DND-41 (cell line): ENCODE measurements at places on chromosomes 1 and 21.

DNA sequence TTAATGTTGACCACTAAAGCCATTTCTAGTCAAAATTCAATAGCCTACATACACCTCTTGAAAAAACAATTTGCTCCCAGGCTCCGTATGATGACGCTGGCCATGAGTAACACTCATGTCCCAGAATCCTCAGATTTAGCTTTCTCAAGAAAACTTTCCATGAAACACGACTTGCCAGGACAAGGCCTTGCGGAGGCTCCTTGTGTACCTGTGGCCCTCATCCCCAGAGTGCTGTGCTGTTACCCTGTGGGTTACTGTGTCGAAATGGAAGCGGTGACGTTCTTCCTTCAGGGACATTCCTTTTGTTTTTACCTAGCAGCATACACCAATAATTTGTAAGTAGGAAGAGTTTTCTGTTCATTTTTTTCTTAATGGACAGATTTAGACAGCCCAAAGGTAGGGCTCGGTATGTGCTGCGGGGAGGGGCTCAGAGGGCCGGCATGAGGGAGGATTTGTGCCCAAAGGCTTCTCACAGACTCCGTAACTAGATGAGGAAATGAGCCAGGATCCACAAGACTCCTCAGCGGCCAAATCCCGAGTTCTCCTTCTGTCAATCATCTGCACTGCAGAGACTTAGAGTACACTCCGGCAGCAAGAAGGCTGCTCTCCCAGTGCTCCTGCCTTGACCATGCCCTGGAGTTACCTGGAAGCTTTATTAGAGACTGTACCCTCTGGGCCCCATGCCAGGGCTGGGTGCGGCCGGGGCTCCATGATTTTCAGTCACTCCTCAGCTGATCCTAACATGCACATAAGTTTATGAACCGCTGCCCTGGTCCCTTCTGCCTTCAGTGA is 17.8 kb downstream of the GNG12 start:
- H3K4me3 ChIP-seq, result no peak overlapping the region
- DNase-seq, result no peak
- no peaks in the 10 kb centered on the region for H3K36me3 ChIP-seq
- H3K27me3 ChIP-seq, result no peaks in the 10 kb centered on the region

DNA sequence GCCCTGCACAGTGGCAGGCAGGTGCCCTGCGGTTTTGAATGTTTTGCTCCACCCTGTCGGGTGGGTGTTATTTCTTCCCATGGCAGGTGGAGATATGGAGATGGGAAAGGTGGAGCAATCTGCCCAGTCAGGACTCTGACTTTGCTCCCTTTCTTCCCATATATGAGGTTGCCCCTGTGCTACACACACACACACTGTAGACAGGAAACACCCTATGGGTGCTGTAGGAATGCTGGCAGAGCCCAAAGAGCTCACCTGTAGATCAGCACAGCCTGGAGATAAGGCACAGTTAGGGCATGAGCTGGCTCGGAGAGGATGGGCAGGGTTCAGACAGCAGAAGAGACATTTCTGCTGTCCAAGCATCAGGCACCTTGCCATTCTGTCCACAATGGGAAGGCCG is 246.0 kb upstream of the AJAP1 start:
- H3K36me3 ChIP-seq, result no peaks in the 10 kb centered on the region
- no peak overlapping the region for H3K27ac ChIP-seq
- H3K4me1 ChIP-seq, result no peaks in the 10 kb centered on the region
- H3K4me3 ChIP-seq, result no peak overlapping the region
- no peak for DNase-seq

DNA sequence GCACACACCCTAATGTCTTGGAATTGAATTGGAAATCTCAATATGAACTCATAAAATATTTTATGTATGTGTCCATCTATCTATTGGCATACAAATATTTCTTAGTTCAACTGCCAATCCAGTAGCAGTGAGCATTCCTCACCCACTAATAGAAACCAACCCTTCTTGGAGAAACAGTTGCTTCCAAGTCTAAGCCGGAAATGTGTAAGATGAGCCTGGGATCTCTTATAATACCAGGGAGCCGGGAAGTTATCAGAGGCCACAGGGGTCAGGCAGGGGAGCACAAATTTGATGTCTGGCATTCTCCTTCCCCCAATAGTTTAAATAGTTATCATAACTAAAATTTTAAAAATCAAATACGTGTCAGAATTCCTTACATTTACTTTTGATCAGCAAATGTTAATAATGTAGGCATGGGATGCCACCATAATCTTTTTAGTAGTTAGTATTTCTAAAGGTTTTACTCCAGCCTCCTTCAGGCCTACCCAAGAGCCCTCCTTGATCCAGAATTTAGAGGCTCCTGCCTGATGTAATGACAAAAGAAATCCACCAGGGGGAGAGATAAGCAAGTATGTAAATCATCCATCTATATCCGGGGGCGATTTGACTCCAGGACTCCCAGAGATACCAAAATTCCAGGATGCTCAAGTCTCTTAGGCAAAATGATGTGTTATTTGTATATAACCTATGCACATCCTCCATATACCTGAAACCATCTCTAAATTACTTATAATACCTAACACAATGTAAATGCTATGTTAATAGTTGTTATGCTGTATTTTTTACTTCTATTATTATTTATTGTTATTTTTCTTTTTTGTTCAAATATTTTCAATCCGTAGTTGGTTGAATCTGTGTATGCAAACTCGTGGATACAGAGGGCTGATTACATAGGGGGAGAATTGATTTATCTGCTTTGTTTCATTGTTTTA is 218.7 kb upstream of the COA6 start:
- H3K27ac ChIP-seq, result peak overlapping the region; percentile 53
- H3K4me3 ChIP-seq, result no peak overlapping the region
- peaks cover 17% of the 10 kb centered on the region for H3K4me1 ChIP-seq

GRCh38 chr1:76298399-76298798 is 223.9 kb downstream of the ST6GALNAC3 start:
- H3K36me3 ChIP-seq, result no peaks in the 10 kb centered on the region
- no peaks in the 10 kb centered on the region for H3K27me3 ChIP-seq
- H3K27ac ChIP-seq, result no peak overlapping the region
- DNase-seq, result no peak
- H3K4me1 ChIP-seq, result no peaks in the 10 kb centered on the region

DNA sequence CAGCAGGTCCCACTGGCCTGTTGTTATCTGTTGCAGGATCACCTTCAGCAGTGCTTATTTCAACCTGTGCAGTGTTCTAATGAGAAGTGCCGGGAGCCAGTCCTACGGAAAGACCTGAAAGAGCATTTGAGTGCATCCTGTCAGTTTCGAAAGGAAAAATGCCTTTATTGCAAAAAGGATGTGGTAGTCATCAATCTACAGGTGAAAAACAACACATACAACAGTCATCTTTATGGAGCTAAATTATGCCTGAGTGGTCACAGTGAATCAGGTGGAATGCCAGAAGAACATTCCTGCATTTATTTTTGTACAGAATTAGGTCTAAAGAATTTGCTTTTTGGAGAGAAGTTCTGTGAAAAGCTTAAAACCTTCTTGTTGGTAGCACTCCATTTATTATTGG is 33.2 kb downstream of the TRAF5 start:
- no peaks in the 10 kb centered on the region for H3K36me3 ChIP-seq
- no peak overlapping the region for H3K4me3 ChIP-seq
- H3K4me1 ChIP-seq, result no peaks in the 10 kb centered on the region
- H3K27ac ChIP-seq, result no peak overlapping the region
- no peaks in the 10 kb centered on the region for H3K27me3 ChIP-seq
- no peak for DNase-seq

GRCh38 chr21:38244885-38245869 is 11.6 kb upstream of the KCNJ15 start:
- H3K27me3 ChIP-seq, result peaks cover 11% of the 10 kb centered on the region
- H3K4me1 ChIP-seq, result no peaks in the 10 kb centered on the region
- H3K4me3 ChIP-seq, result no peak overlapping the region
- peak; percentile 14 for DNase-seq
- no peak overlapping the region for H3K27ac ChIP-seq
